Stimulated activated CD8-positive, alpha-beta memory T cell treated with anti-CD3 and anti-CD28 coated beads, Interleukin-2, amount 100 ng/mL, for 1 hour (primary cell): ENCODE measurements at places on chromosomes 11 and 22.

GRCh38 chr11:64742889-64743590, 902 bp downstream of the RASGRP2 start:
- DNase-seq = peak; percentile 60

- DNase-seq = no peak
Observed at GRCh38 chr11:126546191-126546590, 190.7 kb downstream of the ST3GAL4 start.

- DNase-seq = no peak
Observed at GRCh38 chr11:80900265-80900664, 1459.4 kb upstream of the TENM4 start.

- DNase-seq = no peak
Observed at GRCh38 chr11:98495601-98496000, 525.1 kb upstream of the CNTN5 start.

DNA sequence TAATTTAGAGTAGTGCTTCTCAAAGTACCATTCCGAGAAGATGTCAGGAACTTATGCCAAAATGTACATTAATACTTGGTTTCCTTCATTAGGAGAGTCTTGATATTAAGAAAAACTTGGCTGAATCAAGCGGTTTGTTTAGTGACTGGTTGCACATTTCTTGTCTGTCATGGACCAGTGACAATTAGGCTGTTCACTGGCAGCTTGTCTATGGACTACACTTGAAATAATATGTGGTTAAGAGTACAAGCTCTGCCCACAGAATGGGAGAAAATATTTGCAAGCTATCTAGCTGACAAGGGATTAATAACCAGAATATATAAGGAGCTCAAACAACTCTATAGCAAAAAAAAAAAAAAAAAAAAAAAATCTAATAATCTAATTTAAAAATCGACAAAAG, 24.6 kb downstream of the COA4 start:
- DNase-seq = no peak

DNA sequence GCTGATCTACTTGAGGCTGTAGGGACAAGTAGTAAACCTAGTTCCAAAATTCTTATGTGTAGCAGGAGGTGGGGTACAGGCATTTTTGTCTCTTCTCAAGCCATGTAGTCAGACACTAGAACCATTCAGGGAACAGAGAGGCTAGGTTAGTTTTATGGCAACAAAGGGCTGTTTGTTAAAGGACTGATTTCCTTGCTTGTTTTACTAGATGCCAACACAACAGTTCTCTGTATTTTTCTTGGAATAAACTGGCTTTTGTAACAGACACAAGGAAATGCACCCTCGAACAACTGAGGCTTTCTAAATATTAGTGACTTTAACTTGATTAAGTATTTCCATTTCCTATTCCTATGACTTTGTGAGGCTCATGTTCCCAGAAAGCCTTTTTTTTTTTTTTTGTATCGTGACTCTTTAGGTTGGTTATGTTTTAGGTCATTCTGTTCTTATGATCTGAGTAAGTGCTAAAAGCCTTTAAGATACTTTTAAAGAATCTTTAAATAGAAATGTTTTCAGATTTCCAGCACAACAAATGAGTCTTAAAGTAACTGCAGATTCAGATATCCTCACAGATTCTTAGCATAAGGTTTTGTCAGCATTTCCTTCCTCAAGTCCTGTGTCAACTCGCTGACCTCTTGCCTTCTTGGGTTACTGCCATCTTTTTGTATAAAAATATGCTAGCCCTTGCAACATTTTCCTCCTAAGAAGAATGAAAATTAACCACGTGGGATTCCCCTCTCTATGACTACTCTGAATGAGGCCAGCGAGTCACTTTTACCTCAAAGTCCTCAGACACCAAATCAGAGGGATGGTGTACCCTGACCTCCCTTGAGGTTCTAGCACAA, 92.5 kb downstream of the CCDC83 start:
- no peak for DNase-seq

GRCh38 chr11:12963792-12964536, 45.2 kb upstream of the RASSF10 start:
- peak; percentile 14 for DNase-seq

DNA sequence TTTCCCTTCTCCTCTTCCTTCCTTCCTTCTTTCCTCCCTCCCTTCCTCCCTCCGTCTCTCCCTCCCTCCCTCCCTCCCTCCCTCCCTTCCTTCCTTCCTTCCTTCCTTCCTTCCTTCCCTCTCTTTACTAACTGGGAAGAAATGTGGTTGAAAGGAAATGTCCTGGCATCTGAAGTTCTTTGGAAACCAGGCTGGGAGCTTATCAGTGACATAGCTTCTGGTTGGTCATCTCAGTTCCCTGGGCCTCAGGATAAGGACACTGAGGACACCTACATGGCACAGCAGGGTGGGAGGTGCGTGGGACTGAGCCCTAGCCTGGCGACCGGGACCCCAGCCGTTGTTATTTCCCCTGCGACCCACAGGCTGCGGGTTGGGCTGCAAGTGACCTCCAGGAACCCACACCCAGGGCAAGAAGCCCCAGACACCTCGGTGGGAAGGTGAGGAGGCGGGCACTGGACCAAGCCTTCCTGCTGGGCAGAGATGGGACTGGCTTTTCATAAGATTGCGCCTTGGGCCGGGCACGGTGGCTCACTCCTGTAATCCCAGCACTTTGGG, 1486.5 kb downstream of the TBC1D22A start:
- DNase-seq = no peak

DNA sequence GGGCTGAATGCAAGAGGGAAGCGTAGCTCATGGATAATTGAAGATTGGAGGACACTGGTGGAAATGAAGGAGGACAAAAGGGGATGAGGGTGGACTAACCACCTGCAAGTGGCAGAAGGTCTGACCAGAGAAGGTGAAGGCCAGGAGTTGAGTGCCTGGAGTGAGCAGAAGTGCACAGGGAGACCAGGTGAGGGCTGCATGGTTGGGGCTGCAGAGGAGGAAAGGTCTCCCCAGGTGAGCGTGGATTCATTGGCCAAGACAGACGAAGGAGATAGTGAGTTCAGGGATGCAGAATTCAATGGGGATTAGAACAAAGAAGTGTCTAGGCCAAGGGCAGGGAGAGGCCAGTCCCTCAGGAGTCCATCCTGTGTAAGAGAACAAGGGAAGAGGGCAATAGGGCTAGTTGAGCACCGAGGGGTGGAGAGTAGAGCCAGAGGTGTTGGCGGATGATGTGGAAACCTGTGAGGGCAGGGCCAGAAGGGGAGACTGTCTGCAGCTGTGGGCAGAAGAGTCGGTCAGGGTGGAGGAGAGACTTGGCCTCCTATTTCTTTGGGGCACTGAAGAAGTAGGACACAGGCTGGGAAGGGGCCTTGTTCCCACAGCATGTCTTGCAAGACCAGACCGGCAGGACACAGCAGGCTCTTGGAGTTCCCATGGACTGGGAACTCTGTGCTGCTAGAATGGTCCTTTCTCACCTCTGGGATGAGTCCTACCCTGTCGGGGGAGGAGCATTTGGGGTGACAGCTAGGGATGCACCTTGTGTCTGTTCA, 6.7 kb downstream of the TRIM29 start:
- DNase-seq = no peak

- no peak for DNase-seq
Observed at GRCh38 chr22:43891360-43892182, at the start of gene PNPLA5. PNPLA5 (minus strand) TSS chr22:43892013; CDS start chr22:43891880, 133 bp downstream.

- no peak for DNase-seq
Observed at GRCh38 chr22:20106205-20106848, 9.6 kb upstream of the RANBP1 start.

DNA sequence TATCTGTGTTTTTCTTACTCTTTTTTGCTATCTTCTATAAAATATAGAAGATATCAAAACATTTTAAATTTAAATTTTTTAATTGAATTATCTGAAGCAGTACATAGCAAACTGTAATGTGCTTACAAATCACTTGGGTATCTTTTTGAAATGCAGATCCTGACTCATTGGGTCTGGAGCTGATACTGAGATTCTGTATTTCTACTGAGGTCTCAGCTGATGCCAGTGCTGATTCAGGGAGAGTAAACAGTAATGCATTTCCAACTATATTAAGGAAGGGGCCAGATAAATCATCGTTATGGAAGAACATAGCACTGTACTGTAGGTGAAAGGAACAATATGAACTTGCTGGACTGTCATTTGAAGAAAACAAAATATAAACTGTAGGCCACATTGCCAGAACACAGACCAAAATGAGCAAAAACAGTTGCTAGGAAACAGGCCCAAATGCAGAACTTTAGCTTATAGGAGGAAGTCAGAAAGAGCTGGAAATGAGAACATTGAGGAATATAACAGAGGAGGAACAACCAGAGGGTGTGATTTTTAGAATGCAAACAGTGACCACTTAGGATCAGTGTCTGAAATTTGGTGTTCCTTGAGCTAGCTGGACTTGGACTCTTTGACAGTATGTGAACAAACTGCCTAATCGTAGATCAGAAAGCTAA, 3.3 kb downstream of the ARL14EP start:
- no peak for DNase-seq

- DNase-seq = no peak
Observed at GRCh38 chr22:48270731-48271130, 1508.3 kb downstream of the TBC1D22A start.

DNA sequence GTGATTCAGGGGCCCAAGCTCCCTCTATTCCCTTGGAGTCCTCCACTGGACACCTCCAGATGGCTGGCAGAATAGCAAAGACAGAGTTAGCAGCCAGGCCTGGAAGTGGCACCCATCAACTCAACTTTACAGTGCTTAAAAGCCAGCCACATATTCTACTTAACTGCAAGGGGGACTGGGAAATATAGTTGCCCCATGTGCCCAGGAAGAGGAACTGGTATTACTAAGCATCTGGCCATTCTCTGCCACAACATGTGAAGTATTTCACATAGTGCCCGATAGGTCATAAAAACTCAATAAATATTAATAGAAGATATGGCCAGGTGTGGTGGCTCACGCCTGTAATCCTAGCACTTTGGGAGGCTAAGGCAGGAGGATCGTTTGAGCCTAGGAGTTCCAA, 5.5 kb upstream of the IL10RA start:
- no peak for DNase-seq

DNA sequence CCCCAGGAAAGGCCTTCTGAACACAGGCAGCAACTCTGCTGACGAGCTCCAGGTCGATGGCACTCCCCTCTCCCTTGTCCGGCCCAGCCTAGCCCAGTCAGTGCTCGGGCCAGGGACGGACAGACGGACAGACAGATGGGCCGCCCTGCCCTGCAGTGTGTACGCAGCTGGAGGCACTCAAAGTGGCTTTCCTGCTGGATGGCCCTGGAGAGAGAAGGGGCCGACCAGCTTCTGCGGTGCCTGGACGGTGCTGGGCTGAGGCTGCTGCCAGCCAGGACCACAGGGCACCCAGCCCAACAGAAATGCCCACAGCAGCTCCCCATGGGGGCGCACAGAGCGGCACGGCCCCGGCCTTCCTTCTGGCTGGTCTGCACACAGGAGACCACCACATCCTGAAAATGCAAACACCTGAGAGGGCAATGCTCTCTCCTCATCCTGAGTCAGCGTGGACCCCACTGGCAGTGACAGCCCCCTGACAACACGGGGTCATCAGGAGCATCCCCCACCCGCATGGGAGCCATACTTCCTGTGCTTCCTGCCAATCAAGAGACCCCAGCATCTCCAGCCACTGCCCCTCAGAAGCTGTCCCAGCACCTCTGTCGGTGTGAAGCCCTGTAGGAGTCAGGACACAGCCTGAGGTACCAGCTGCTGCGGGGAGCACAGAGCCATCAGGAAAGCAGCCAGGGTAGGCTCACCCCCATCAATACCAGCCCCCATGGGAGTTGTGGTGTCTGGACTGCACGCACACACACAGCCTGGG, 692 bp upstream of the MOB2 start:
- no peak for DNase-seq

GRCh38 chr22:31567702-31568101, 71.4 kb downstream of the SFI1 start:
- DNase-seq = no peak

DNA sequence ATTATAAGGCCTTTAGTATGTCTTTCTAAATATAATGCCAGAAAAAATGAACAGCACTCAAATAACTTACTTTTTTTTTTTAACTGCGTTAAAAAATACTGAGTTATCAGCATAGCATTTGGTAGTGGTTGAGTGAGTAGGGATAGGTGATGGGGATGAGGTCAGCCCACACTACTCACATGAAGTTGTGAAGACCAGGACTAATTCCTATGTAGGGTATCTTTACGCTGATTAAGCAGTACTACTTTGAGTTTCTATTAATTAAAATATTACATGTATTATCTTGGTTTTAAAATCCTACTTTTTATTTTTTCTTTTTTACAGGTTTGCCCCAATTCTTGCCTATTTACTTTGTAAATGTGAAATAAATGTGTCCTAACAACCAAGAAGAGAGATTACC, 13.5 kb downstream of the PHF21A start:
- DNase-seq = no peak

GRCh38 chr11:76767659-76768058, 15.5 kb upstream of the TSKU start:
- DNase-seq = no peak

GRCh38 chr11:116033931-116034553, 529.8 kb upstream of the CADM1 start:
- no peak for DNase-seq

DNA sequence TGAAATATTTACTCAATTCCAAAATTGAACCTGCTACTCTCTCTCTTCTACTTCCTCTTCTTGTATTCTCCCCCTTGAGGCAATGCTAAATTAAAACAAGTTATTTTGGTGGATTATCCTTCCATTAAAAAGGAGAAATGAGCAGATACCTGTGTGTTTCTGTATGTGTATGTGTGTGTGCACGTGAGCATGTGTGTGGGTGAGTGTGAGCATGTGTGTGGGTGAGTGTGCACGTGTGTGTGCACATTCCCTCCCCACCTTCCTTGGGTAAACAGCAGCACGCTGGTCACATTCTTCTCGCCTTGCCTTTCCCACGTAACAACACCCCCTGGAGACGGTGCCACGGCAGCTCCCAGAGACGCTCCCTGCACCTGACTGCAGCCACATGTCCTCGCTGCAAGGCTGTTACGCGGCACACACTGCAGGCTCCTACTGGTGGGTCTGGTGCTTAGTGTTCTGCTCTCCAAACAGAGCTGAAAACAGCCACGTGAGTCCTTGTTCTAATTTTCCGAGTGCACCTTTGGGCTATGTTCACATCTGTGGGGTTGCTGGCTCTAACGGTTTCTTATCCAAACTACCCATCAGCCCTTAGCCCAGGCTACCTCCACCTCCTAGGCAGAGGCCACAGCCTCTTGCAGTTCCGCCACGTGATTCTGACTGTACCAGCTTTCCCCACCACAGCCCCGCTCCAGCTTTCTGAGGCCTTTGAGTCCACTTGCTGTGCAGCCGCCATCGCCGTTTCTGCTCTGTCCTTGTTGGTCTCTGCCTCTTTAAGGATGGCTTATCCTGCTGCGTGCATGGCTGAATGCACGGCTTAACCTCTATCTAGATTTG, 123.4 kb downstream of the CTTN start:
- no peak for DNase-seq

- no peak for DNase-seq
Observed at GRCh38 chr11:102523189-102523570, 7.4 kb downstream of the MMP7 start.

GRCh38 chr22:19525116-19525660, 978 bp upstream of the CLDN5 start:
- DNase-seq = no peak

DNA sequence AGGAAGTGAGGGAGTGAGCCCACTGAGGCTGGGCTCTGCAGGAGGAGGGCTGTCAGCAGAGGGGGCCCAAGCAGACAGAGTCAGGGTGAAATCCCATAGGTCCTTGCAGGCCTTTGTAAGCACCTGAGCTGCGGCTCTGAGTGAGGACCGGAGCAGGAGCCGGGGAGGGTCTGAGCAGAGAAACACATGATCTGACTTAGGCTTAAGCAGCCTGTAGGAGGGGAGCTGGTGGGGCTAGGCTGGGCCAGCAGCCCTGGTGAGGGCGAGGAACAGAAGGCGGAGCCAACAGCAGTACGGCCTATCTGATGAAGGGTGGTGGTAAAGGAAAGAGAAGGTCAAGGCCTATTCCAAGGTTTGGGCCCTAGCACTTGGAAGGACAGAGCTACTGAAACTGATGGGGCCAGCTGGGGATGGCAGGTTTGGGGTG, 26.9 kb upstream of the CBX7 start:
- DNase-seq = no peak
